ENCODE measurements at places on chromosomes 3 and 15.

DNA sequence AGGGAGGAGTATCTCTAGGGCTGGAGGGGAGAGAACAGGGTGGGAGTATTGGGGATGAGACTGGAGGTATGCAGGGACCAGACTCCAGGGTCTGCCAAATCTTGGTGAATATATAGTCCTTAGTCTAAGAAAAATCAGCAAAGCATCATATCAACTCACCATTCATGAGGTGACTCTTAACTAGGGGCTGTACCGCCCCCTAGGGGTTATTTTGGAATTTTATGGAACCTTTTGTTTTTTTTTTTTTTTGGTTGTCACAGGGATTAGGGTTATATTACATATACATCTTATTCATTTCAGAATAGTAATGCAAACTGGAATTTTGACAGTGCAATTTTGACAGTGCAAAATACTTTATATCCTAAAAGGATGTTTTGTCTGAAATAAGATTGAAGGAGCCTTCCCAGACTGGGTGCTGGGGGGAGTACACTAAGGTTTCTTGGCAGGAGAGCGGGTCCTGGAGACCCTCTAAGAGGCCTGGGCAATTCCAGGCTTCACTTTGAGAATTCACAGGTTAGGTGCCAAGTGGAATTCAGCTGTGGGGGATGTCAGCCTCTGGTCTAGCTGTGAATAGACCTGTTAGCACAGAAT is 7.5 kb downstream of the CMTM7 start:
- peaks cover 32% of the 10 kb centered on the region for H3K4me1 ChIP-seq
- no peak overlapping the region for H3K27ac ChIP-seq
- DNase-seq: no peak

- no peaks in the 10 kb centered on the region for H3K27me3 ChIP-seq
- H3K36me3 ChIP-seq: no peaks in the 10 kb centered on the region
- H3K4me3 ChIP-seq: no peak overlapping the region
- no peak for DNase-seq
- peaks cover 8% of the 10 kb centered on the region for H3K4me1 ChIP-seq
- H3K27ac ChIP-seq: no peak overlapping the region
These were observed 414.9 kb downstream of the NAALADL2 start for GRCh38 chr3:175274056-175274455.

DNA sequence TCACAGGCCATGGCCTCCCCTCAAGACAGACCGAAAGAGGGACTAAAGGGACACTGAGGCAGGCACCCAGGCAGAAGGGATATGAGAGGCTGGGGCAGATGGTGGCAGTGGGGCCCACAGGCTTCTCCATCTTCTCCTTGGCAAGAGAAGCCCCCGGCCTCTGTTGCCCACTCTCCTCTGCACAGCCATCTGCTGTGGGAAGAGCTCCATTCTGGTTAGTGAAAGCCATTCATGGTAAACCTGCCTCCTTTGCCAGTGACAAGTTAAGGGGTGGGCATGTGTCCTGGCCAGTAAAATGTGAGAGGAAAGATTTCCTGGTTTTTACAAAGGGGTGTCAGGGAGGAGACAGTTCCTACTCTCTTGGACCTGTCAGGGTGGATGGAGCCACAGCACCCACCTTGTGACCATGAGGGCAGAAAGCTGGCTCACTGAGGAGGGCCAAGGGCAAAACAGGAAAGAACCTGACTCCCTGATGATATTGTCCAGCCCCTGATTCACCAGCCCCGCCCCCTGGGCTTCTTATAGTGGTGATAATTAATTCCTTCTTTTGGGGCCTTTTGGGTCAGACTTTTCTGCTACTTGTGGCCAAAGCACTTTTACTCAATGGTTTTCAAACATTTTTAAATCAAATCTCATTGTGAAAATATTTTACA is 130.4 kb upstream of the SMAD3 start:
- H3K27ac ChIP-seq: no peak overlapping the region
- DNase-seq: no peak
- H3K4me1 ChIP-seq: peaks cover 12% of the 10 kb centered on the region

DNA sequence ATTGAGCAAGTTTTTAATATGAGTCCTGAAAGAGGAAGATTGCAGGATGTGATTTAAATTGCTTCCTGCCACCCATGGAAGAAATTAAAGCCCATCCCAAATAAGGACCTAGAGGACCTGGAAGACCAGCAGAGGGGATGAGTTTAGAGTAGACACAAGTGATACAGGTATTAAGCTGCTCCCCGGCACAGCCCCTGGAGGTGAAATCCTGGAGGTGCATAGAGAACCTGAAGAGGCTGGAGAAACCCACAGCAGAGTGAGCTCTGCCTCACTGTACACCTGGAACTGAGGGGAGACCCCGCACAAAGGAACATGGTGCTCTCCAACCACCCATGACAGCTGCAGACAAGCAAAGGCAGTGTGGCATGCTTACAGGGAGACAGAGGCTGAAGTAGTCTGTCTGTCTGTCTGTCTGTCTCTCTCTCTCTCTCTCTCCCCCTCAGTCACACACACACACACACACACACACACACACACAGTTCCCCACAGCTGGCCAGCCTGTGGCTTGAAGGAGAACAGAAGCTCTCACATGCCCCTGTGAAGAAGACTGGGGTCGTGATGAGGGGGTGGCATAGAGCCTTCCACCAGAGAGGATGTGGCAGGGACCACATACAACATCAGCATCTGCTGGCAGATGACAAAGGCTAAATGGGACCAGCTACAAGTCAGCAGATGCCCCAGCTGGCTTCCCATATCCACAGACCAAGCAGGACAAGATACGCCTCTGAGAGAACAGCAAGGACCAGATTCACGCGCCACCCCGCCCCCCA is 38.1 kb downstream of the FSIP1 start:
- peaks cover 7% of the 10 kb centered on the region for H3K4me1 ChIP-seq
- no peaks in the 10 kb centered on the region for H3K36me3 ChIP-seq
- H3K27me3 ChIP-seq: no peaks in the 10 kb centered on the region
- H3K4me3 ChIP-seq: no peak overlapping the region
- DNase-seq: no peak

- no peak for DNase-seq
- H3K27ac ChIP-seq: peak overlapping the region; percentile 89
- no peaks in the 10 kb centered on the region for H3K27me3 ChIP-seq
- peaks cover 20% of the 10 kb centered on the region for H3K4me1 ChIP-seq
These were observed 1.1 kb upstream of the TLNRD1 start for GRCh38 chr15:80999623-81000036.

GRCh38 chr15:82081914-82082762 is 36.3 kb upstream of the MEX3B start:
- H3K27ac ChIP-seq: no peak overlapping the region
- H3K27me3 ChIP-seq: peaks cover 7% of the 10 kb centered on the region
- no peak for DNase-seq
- H3K4me3 ChIP-seq: no peak overlapping the region
- no peaks in the 10 kb centered on the region for H3K36me3 ChIP-seq

- no peak overlapping the region for H3K27ac ChIP-seq
These were observed 509.5 kb downstream of the NTRK3 start for GRCh38 chr15:87747087-87747486.

DNA sequence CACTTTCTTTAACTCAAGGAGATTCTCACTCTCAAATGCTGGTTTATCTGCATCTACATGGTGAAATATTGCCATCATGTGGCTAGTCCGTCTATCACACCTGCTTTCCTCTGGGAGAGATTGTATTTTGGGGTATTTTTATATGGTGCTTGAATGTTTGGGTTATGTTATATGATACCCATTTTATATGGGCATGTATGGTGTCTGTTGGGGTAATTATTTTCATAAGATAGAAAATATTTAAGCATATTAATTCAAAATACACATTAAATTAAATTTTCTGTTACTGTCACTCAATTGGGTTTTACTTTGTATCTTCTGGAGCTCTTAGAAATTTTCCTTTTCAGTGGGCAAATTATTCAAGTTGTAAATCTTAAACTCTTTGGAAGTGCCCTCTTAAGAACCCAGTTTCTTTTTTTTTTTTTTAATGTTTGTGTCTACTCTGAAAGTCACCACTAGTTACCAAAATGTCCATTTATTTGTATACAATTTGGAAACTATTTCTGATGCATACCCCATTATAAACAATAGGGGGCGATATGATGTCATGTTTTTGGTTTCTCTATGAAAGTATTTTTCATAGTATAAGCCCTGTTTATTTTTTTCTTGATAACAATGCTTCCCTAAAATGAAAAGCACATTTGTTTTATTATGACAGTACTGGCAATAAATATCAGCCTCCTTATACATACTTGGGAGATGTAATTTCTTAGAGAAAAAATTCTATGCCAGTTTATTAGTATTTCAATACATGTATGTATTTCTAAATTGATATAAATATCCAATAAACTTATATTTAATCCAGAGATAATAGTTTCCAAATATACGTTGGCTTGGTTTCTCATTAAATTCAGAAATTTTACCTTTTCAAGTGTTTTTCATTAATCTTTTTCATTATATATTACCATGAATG is 36.1 kb upstream of the PLSCR5 start:
- H3K27me3 ChIP-seq: no peaks in the 10 kb centered on the region
- H3K4me1 ChIP-seq: no peaks in the 10 kb centered on the region
- no peak overlapping the region for H3K4me3 ChIP-seq
- no peak overlapping the region for H3K27ac ChIP-seq
- no peaks in the 10 kb centered on the region for H3K36me3 ChIP-seq

GRCh38 chr3:180246688-180247195 is 210.0 kb upstream of the PEX5L start:
- no peak overlapping the region for H3K4me3 ChIP-seq
- no peaks in the 10 kb centered on the region for H3K4me1 ChIP-seq
- H3K36me3 ChIP-seq: no peaks in the 10 kb centered on the region
- no peak overlapping the region for H3K27ac ChIP-seq
- no peak for DNase-seq

GRCh38 chr3:15453501-15453900 is 26.1 kb downstream of the EAF1 start:
- H3K4me1 ChIP-seq: no peaks in the 10 kb centered on the region
- DNase-seq: no peak
- H3K27me3 ChIP-seq: no peaks in the 10 kb centered on the region
- no peak overlapping the region for H3K27ac ChIP-seq
- no peak overlapping the region for H3K4me3 ChIP-seq

- H3K27me3 ChIP-seq: peaks cover 9% of the 10 kb centered on the region
- DNase-seq: no peak
- no peaks in the 10 kb centered on the region for H3K36me3 ChIP-seq
- no peaks in the 10 kb centered on the region for H3K4me1 ChIP-seq
These were observed 81.4 kb downstream of the IL12A start for GRCh38 chr3:160069986-160070385.

GRCh38 chr3:64443546-64444381 is 218.5 kb upstream of the PRICKLE2 start:
- no peak overlapping the region for H3K4me3 ChIP-seq
- peaks cover 31% of the 10 kb centered on the region for H3K27me3 ChIP-seq
- no peak overlapping the region for H3K27ac ChIP-seq
- H3K36me3 ChIP-seq: no peaks in the 10 kb centered on the region
- DNase-seq: no peak

DNA sequence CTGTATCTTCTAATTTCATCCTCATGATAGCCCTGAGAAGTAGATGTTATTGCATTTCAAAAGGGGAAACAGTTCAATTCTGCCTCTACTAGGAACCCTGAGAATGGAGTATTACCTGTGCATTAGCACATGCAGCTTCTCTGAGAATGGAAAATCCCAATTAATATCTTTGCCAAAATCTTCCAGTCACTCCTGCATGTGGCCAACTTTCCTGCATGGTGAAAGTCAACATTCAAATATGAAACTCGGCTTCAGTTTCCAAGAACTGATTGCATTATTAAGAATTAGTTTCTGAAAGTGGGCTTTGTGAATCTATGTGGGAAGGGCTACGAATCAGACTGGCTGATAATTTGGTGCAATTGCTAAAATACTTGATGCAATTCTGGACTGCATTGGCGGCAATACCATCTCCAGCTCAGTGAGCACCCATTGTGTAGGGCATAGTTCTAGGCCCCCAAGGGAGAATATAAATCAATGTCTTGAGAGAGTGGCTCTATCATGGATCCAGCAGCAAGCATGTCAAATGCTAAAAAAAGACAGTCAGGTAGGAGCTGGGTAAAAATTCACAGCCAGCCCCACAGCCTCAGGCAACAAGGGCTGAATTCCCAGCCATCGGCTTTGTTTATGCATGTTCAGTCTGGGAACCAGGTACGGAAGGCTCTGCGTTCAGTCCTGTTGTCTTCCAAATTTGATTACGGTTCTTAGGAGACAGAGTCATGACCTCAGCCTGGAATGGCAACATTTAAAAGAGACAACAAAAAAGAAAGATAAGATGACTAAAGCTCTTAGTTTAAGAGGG is 18.8 kb upstream of the BCL6 start:
- H3K27me3 ChIP-seq: no peaks in the 10 kb centered on the region
- H3K4me3 ChIP-seq: no peak overlapping the region
- no peaks in the 10 kb centered on the region for H3K36me3 ChIP-seq
- no peak for DNase-seq

DNA sequence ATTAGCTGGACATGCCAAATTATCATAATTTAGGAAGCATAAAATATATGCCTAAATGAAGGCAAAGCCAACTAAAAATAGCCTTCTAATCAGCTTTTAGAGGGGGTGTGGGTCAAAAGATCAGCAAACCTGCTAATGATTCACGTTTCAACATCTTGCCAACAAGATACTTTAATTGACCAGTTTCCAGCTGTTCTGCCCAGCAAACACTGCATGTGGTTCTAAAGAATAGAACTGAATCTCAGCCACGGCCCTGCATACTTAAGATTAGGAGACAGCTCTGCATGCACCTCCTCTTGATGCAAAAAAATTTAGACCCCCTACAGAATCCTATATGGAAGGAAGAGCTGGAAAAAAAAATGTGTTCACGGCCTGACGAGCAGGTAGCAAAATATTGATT is 500.5 kb downstream of the TBL1XR1 start:
- no peak for DNase-seq
- no peak overlapping the region for H3K4me3 ChIP-seq

DNA sequence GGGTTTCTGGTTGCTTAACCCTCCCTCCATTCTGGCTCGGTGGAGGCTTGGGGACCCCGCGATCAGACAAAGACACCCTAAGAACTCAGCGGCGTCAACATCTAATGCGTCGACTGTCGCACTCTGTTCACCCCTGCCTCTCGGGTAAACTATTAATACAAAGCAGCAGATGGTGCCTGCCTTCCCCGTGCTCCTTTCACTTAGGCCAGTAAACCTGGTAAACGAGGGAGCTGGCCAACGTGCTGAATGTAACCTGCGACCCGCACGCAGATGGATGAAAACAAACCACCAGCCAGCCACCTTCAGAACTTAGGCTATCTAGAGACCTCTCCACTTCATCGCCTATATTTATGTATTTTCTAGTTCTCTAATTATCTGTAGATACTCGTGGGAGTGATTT is 848 bp upstream of the CADPS start:
- H3K4me3 ChIP-seq: no peak overlapping the region
- no peaks in the 10 kb centered on the region for H3K36me3 ChIP-seq
- peaks cover 2% of the 10 kb centered on the region for H3K4me1 ChIP-seq
- H3K27me3 ChIP-seq: peaks cover 40% of the 10 kb centered on the region

DNA sequence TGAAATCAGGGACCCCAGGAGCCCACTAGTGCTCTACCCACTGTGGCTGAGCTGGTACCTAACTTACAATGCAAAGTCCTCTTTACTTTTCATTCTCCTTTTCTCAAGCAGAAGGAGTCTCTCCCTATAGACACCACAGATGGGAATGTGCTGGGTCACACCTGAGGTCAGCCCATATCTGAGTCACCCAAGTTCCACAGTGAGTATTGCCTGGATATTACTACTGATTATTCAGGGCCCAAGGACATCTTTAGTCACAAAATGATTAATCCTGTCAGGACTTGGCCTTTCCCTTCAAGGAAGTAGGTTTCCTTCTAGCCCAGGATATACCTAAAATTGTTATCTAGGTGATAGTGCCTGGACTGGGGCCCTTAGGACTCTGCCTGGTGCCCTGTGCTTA is 1305.2 kb downstream of the SI start:
- H3K27ac ChIP-seq: no peak overlapping the region
- no peaks in the 10 kb centered on the region for H3K27me3 ChIP-seq
- no peak overlapping the region for H3K4me3 ChIP-seq
- H3K4me1 ChIP-seq: no peaks in the 10 kb centered on the region

Data from keratinocyte (primary cell).